Vagina (tissue), 2 donors: ENCODE measurements at places on chromosomes 4 and X. TPM values are rescaled to one million over a fixed set of nuclear protein-coding genes. Genes with fewer than 3 reads are reported as not detected.

NPY1R gene
- total RNA-seq = 16.7 TPM

TRIM61 gene
- not detected for total RNA-seq

ASB12 gene
- total RNA-seq = not detected

USP51 gene
- 1.7 TPM for total RNA-seq

FHL1 gene
- 337 TPM for total RNA-seq
